Femur (tissue), 1 donor: ENCODE measurements at places on chromosomes 2 and 18.

DNA sequence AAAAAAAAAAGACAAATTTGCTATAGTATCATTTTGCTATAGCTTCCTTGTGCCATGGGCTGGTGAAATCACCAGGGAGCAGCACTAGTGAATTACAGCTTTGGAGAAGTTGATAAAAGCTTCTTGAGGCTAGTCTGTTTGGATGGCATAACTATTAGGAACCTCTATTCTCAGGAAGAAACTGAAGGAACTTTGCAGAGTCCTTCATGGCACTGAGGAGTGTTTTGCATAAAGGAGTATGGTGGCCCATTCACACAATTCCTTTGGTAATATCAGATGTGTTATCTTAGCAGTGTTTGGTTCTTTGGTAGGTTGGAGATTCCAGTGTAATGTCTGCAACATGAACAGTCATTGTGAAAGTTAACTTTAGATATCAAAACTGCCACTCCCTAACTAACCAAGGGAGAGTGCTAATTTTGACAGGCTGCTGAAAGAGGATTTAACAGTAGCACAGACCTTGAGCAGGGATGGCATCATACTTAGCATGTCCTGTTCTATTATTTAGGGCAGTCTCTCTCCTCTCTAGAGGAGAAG, 76.6 kb upstream of the ZFP36L2 start:
- no peak for DNase-seq

- DNase-seq: no peak
Observed at GRCh38 chr2:68870215-68870614, 982 bp downstream of the BMP10 start.

GRCh38 chr2:25521665-25522387, 151.6 kb downstream of the DTNB start:
- DNase-seq: no peak

DNA sequence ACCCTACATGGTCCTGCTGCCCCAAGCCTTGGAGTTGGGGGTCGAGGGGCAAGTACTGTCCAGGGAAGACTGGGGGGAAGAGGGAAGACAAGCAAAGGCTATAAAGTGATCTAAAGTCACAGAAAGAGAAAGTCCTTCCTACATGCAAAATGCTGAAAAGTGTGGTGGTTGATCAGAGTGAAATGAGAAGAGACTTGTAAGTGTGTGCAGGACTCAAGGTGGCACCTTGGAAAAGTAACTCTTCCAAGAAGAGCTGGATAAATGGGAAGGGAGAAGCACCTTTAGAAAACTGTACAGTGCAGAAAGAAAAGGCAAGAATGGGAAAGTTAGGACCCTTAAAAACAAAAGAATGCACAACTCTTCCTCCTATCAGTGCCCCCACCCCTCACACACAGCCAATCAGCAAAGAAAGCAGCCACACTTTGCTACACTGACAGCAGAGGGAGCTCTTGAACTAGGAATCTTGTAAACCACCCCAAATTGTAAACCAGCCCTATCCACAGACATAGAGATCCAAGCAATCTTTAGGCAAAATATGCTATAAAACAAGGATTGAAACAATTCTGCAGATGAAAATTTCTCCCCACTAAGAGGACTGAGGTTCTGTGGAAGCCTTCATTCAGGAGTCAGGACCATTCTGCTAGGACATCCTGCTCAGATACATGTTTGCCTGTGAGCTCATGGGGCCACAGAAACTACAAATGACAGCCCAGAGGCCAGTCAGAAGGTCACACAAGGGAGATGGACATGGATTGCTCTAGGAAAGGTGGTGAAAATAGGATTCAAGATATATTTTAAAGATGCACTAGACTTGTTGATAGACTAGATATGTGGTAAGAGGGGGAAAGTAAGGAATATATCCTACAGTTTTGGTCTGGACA, 146.4 kb downstream of the FTCDNL1 start:
- DNase-seq: peak; percentile 24

GRCh38 chr2:25164561-25164960, 3.8 kb downstream of the POMC start:
- no peak for DNase-seq
